ENCODE measurements at places on chromosomes 5 and 9. TPM values are rescaled to one million over a fixed set of nuclear protein-coding genes. Genes with fewer than 3 reads are reported as not detected.

The PLEKHG4B gene
- 15.0 TPM for polyA plus RNA-seq

The MSX2 gene
- polyA plus RNA-seq, result 1.0 TPM

- no peak for DNase-seq
Measured at GRCh38 chr9:69174616-69175463, 763 bp downstream of the TJP2 start.

DNA sequence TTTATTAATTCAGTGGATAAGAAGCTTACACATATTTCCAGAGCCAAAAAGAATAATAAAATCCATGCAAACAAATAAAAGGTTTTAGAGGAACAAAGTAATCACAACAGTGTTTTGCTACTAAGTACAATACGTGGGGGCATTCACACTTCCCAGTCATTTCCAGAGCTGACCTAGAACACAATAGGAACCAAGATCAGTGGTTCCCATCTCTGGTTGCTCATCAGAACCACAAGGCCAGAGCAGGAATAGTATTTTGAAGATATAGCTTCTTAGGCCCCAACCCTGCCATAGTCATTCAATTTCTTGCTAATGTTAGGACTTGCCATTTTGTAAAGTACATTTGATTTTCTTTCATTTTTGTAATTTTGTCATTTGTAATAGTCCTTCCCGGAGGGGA, 215.4 kb downstream of the NR3C1 start:
- DNase-seq, result no peak

- no peak for DNase-seq
Measured at GRCh38 chr5:10860645-10861422, 99.8 kb upstream of the DAP start.

DNA sequence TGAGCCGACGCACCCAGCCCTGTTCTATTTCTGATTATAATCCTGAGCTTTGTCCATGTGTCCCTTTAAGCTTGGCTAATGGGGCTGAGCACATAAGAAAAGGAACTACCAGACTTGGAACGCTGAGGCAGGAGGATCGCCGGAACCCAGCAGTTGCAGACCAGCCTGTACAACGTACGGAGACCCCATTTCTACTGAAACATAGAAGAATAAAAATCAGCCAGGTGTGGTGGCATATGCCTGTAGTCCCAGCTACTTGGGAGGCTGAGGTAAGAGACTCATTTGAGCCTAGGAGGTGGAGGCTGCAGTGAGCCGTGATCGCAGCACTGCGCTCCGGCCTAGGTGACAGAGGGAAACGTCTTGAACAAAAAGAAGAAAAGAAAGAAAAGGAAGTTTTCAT, 22.3 kb downstream of the TRIM7 start:
- no peak for DNase-seq

Data from left kidney (tissue), 8 donors.